ENCODE measurements at places on chromosomes 1 and 21.
A peak's percentile ranks its signal among the peaks of the same experiment; 100 is the strongest.

DNA sequence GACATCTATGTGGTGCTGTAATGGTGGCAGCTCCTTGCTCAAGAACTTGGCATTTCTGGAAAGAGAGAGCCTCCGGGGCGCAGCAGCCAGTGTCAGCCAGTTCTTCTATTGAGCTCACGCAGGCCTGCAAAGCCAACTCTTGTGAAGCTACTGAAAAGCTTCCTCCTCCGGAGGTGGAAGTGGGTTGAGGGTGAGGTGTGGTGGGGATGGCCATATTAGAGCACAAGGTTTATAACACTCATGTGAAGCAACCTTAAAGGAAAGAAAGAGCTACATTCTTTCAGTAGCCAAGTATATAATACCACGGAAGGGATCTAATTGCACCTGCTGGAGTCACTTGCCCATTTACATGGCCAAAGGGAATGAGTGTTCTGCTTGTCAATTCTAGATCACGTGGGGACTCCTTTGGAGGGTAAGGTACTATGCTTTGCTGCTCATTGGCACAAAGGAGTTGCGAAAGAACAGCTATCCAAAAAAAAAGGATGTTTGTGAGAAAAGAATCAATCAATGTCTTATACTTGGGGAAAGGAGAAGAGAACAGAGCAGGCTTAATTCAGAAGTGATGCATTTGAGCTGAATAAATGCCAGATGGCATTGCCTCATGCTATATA lies 18.3 kb upstream of the MAP10 start:
- no peak for DNase-seq

- peak; percentile 85 for DNase-seq
Measured at GRCh38 chr21:31580866-31581276, 78.6 kb upstream of the SOD1 start.

GRCh38 chr1:150973258-150973835 lies 1.3 kb downstream of the CERS2 start:
- DNase-seq: no peak

DNA sequence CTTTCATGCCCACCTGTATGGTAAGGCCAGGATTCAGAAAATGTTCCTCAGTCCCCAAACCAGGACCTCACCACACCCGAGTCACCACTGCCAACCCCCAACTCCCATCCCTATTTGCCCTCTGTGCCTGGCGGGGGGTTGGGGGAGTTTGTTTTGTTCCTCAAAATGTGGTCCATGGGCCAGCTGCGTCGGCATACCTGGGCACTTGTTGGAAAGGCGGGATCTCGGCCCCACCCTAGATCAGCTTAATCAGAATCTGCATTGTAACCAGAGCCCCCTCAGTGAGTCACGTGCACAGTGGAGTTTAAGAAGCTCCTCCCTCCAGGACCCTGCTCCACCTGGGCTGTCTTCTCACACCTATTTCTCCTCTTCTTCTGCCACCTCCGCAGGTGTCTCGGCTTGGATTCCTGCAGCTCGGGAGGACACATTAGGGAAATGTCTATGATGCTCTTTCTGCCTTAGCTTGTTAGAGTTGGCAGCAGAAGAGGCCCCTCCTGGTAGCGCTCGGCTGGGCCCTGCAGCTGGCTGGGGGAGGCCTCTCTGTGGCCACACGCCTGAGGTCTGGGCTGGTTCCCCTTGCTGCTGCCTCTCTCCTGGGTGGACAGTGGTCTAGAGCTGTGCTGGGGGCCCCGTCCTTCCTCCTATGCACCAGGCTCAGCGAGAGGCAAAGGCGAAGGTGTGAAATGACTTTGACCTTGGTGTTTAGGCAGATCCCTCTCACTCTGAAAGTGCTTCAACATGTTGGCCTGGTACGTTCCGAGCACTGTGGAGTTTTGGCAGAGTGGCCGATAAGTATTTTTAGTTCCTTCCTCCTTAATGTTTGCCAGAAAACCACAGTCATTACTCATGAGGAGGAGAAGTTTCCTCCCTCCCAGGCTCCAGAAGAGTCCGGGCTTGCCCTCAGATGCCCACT lies 41.8 kb upstream of the CAMTA1 start:
- peak; percentile 15 for DNase-seq

GRCh38 chr1:2300004-2300771 lies 72.1 kb downstream of the SKI start:
- DNase-seq: no peak

DNA sequence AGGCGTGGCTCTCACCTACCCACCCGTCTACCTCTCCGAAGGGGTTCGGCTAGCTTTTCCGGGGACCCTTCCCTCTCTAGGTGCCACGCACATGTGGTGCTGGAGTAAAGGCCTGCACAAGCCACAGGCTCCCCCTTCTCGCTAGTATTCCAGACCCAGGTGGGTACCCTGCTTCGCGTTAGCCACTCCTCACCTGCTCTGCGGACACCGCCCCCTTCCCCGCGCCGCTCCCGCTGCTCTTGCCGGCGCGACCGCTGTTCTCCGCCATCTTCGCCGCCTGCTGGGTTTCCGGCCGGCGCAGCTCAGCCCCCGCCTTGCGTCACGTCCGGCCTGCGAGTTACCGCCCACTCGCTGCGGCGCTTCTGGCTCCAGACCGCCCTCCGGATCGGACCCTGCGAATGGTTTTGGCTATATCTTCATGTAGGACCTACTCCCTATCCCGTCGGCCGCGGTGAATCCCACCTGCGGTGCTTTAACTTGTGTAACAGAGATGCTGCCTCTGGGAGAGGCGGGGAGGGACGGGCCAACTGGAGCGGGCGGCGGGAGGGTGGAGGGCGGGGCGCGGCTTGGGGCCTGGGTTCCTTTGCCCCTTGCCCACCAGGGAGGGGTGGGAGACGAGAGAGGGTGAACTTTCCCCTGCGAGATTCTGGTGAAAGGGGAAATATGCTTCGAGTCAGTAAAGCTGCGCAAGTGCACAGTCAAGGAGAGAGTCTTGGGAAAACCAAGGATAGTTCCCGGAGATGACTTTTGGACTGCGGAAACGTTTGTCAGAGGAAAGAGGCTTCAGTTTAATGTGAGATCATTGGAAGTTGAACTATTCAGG lies at the start of the genes NIT1 and PFDN2:
NIT1 (plus strand) TSS at position 347 of the 823 bp plus-strand sequence; CDS start at position 419, 72 bp downstream.
PFDN2 (minus strand) TSS at position 279 of the 823 bp plus-strand sequence; CDS start at position 268, 11 bp downstream.
- peak; percentile 92 for DNase-seq

DNA sequence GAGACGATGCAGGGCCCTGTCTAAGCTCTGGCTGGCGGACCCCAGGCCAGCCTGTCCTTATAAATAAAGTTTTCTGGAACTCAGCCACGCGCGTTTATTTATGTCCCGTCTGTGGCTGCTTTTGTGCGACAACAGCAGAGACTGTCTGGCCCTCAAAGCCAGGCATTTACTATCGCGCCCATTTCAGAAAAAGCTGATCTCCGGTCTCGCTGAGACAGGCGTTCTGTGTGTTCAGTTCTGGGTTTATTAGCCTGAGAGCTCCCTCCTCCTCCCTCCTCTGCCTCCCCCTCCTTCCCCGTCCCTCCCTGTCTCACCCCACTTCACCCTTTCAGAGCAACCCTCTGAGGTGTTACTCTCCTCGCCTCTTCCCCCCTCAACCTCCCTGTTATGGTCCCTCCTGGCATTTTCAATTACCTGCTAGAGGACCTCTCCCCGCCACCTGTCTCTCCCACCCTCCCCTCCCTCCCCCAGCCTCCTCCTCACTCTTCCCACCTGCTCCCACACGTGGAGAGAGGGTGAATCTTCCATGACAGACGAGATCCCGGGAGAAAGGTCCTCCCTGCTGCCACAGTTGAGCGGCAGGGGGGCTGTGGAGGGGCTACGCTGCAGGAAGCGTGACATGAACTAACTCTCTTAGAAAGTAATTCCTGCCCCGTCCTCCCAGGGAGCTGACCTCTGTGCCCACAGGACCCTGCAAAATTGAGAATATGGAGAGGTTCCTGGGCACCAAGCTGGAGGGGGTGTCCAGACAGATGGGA lies 59.9 kb downstream of the SPSB1 start:
- DNase-seq: peak; percentile 61

DNA sequence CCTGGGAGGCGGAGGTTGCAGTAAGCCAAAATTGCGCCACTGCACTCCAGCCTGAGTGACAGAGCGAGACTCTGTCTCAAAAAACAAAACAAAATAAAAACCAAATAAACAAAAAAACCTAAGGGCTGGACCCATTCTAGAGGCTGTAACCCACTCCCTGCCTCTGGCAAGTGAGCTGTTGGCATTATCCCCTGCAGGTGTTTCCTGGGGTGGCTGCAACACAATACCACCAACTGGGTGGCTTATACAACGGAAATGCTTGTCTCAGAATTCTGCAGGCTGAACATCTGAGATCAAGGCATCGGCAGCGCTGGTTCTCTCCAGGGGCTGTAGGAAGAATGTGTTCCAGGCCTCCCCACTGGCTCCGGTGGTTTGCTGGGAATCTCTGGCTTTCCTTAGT lies 15.2 kb downstream of the LRRC38 start:
- DNase-seq: no peak

DNA sequence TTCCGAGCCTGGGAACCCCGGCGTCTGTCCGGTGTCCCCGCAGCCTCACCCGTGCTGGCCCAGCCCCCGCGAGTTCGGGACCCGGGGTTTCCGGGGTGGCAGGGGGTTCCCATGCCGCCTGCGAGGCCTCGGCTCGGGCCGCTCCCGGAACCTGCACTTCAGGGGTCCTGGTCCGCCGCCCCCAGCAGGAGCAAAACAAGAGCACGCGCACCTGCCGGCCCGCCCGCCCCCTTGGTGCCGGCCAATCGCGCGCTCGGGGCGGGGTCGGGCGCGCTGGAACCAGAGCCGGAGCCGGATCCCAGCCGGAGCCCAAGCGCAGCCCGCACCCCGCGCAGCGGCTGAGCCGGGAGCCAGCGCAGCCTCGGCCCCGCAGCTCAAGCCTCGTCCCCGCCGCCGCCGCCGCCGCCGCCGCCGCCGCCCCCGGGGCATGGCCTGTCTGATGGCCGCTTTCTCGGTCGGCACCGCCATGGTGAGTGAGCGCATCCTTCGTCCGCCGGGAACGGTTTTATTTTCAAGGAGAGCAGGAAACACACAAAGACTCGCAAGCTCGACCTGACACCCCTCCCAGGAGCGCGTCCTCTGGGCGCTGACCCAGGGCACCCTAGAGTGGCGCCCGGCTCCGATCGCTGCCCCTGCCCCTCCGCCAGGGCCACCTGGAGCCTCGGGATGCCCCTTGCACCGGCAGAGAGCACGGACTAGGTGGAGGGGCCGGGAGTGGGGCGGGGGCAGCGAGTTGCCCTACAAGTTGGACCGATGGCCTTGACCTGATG lies at the start of gene ABCG1:
ABCG1 (plus strand) TSS at position 305 of the 770 bp plus-strand sequence; CDS start at position 428, 123 bp downstream.
- DNase-seq: peak; percentile 33

- DNase-seq: no peak
Measured at GRCh38 chr1:241738284-241739078, 86.4 kb downstream of the WDR64 start.

GRCh38 chr1:21670059-21670881 lies 1.1 kb upstream of the RAP1GAP start:
- no peak for DNase-seq

DNA sequence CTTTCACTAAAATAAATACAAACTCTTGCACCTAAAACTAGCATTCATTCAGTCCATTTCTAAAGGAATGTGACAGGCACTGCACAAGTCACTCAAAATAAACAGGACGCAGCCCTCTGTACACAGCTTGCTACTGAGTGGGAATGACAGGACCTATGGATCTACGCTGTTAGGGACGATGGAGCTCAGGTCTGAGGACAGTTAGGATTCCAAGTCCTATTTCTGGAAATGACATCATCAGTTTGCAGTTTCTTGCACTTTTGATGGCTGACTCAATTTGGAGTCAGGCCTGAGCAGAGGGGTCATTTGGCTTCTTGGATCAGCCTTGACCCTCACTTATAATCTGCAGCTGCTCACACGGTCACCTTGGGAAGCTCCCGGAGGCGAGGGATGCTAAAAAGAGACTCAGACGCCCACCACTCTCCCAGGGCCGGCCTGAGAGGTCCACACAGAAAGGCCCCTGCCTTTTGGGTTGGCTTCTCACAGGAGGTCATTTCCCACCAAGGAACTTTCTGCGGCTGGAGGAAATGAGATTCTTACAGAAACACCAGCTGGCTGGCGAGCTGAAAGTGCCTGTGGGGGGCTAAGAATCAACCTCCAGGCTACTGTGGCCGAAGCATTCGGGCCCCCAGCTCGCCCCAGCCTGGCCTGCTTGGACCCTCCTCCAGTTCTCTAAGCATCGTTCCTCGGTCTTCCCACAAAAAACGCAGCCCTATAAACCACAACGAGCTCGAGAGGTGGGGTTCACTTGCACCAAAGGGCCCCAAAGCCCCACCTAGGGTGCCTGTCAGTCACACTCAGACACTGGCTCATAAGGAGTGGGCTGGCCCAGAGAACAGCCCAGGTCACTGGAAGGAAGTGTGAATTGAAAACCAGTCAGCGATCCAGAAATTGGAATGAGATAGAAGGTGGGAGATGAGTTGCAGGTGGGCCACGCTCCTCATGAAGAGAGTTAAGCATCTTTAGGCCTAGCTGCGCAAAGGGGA lies 8.9 kb upstream of the PDE9A start:
- no peak for DNase-seq

DNA sequence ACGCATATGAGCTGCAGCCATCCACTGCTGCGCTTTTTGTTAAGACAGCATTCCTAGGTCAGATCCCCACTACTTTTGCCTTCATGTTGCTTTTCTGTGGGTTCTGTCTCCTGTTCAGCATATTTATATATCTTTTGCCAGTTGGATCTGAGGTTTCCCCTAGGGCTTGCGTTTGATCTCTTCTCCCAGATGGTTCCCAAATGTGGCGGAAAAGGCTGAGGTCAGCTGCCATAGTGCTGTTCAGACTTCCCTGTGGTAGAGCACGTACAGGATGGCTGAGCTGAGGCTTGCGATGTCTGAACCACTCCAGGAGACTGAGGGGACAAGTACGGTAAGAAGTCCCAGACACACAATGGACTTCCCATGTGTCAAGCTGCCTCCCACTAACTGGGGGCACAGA lies 39.8 kb downstream of the COL6A1 start:
- DNase-seq: peak; percentile 10

DNA sequence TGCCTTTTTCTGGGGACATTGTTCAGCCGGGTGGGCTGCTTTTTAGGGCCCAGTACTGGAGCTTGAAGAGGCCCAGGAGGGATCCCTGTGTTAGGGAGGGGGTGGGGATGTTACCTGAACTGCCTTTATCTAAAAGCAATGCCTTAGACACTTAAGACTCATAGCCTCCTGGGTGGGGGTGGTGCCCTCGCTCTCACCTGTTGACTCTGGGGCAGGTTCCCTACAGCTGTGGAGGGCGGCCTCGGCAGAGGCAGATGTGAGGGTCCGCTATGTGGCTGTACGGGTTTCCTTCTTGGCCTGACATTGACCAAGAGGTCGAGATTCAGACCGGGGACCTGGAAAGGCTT lies 716 bp downstream of the INAVA start:
- DNase-seq: peak; percentile 29

GRCh38 chr21:38733972-38734546 lies 71.7 kb upstream of the ETS2 start:
- peak; percentile 90 for DNase-seq

DNA sequence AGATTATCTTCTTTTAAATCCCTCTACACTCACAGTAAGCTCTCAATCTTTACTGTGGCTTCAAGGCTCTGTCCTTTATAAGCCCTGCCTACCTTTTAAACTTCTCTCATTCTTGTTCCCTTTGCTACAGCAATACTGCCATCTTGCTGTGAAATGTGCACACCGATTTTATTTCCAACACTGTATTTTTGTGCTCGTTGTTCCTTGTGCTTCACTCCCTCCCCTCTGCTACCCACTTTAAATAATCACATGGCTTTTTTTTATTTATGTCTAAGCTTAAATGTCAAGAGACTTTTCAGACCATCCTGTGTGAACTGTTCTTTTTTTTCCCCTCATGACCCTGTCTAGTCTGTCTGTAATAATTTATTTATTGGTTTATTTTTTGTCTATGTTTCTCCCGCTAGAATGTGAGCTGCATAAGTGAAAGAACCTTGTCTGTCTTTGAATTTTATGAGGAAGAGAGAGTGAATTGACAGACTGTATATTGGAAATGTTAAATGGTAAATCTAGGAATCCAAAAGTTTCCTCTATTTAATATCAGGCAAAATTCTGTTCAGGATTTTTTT lies 45.7 kb downstream of the ABCD3 start:
- DNase-seq: no peak

All from lung (tissue), 17 donors.